LoVo (cell line): ENCODE measurements at places on chromosomes 3 and 15.

GRCh38 chr3:128274837-128275236 is 121.6 kb downstream of the EEFSEC start:
- DNase-seq: no peak

DNA sequence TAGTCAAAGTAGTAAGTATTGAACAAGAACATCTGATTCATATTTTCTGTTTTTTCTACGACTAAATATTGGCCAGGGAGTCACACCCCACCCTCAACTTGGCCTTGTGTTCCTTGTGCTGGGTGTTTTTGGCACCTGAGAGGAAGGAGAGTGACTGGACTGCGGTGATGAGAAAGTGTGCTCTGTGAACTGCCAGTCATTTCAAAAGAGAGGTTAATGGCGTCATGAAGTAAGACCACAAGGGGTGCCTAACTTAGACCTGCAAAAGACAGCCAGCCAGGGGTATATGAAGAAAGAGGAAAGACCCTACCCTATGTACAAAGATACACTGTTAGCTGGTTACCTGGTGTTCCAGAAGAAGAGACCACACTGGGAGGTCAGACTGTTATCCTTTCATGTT is 58.4 kb upstream of the COL8A1 start:
- DNase-seq: no peak

DNA sequence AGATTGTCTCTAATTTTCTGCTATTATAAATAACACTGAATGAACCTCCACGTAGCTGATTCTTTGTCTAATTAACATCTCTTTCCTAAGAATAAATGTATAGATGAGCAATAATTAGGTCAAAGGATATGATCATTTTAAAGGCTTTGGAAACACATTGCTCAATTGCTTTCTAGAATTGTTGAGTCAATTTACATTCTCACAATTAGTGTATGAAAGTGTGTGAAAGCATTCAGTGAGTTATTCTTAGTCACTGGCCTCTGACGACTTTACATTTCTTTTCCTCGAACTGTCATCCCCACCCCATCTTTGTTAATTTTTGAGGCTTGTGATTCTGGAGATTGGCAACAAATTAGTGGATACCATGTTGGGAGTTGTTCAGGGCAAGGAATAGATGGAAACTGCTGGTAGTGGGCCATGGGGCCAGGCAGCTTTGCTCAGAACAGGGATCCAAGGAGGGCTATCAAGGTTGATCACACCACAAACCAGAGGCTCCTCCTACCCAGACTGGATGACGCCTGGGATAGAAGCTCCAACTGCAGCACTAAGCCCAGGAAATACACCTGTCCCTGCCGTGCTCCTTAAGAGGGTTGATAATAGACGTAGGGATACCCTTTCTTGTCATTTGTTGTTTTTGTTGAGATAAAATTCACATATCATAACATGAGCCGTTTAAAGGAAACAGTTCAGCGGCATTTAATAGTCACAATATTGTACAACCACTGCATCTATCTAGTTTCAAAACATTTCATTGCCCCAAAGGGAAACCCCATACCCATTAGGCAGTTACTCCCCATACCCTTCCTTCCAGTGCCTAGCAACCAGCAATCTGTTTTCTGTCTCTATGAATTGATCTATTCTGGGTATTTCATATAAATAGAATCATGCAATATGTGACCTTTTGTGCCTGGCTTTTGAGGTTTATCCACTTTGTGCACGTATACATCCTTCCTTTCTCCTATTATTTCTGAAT is 27.9 kb downstream of the EIF1B start:
- no peak for DNase-seq

DNA sequence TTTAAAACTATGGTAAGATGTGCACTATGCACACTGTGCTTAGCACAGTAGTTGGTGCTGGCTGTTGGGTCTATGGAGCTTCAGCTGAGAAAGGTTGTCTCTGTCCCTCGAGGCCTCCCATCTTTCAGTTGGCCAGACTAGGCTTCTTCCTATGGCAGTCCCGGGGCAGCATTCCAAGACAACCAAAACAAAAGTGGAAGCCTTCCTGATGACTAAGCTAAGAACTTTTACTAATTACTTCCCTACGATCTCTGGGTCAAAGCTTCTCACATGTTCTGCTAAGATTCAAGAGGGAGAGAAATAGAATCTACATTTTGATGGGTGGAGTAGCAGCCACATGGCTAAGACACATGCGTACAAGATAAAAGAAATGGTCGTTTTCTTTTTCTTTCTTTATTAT is 342.8 kb downstream of the TUSC7 start:
- DNase-seq: no peak

DNA sequence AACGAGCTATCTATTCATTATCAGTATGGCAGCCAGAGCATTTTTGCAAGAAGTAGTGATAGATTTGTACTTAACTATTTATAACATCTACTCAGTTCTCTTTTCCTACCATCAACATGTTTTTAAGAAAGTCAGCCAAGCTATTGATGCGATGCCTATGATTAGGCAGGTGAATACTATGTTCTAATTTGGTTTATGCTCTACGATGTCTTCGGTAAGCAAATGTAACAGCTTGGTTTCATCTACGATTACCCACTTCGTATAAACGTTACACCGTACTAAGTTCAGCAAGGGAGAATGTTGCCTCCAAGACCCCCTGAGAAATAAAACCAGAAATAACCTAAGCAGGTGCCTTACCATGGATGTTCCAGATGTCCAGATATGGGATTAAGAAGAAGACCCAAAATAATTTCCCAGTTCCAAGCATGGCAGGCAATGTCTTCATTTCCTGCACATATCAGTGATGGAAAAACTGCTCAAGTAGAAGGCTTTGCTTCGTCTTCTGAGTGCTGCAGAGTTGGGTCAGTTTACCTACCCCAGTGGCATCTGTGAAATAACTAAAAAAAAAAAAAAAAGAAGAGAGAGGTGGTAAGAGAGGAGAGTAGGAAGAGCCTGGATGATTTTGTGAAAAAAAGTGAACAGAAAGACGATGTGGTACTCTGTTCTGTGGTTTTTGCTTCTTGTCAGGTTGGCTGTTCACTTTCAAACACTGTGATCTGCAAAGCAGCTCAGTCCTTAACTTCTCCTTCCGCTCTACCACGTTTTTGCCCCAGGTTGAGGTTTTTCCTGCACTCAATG is at the start of gene BTLA:
BTLA (minus strand) TSS at position 559 of the 798 bp plus-strand sequence; CDS start at position 445, 114 bp downstream.
- DNase-seq: no peak

GRCh38 chr3:72659596-72659995 is 188.6 kb downstream of the SHQ1 start:
- no peak for DNase-seq

DNA sequence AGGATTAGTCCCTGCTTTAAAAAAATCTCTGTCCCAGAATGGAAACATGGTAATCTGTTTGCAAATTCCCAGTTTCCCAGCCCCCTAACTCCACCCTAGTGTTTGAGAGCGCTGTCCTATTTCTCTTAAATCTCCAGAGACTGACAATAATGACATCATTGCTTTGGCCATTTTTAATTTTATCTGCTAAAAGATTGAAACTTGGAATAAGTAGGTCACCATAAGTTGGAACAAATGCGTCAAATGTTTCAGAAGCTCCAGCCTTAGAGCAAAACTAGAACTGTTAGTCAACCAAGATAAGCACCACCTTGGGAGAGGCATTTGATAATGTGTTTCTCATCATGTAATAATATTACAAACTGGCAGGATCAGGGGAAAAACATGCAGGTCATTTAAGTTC is 25.7 kb upstream of the MB21D2 start:
- DNase-seq: no peak

GRCh38 chr3:195007151-195007550 is 263.8 kb downstream of the XXYLT1 start:
- no peak for DNase-seq

DNA sequence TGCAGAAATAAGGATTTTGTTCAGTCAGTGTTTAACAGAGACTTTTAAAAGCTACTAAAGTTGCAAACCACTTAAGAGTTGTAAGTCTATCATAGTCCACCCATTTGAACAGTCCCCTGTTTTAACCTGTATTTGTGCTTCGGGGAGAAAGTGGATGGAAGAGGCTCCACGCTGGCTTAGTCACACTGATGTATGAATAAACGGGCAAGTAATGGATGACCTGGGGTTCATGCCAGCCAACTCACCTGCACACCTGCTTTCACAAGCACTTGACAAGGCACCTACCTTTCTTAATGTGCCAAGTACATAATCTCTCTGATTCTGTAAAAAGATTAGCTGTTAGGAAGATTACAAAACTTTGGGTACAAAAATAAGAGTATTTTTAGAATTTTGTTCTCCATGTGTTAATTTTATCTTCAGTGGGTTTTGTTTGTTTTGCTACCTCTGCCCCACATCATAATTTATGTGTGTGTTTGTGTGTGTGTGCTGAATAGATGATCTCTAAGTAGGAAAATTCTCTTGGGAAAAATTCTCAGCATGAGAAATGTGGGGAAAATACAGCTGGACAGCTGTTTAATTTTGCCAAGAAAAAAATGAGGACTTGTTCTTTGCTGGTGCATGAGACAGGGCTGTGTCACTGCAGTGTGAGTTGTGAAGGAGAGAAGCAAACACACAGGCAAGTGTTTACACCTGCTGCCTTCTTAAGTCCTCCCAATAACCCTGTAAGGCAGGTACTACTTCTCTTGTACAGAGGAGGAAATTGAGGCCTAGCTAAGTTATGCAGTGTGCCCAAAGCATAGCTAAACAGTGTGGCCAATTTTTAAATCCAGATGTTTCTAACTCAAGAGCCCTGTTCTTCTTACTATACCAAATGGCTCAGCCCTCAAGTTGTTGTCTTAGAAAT is 181.2 kb upstream of the IL12A start:
- DNase-seq: no peak

GRCh38 chr3:107493134-107493533 is 29.6 kb upstream of the BBX start:
- no peak for DNase-seq

DNA sequence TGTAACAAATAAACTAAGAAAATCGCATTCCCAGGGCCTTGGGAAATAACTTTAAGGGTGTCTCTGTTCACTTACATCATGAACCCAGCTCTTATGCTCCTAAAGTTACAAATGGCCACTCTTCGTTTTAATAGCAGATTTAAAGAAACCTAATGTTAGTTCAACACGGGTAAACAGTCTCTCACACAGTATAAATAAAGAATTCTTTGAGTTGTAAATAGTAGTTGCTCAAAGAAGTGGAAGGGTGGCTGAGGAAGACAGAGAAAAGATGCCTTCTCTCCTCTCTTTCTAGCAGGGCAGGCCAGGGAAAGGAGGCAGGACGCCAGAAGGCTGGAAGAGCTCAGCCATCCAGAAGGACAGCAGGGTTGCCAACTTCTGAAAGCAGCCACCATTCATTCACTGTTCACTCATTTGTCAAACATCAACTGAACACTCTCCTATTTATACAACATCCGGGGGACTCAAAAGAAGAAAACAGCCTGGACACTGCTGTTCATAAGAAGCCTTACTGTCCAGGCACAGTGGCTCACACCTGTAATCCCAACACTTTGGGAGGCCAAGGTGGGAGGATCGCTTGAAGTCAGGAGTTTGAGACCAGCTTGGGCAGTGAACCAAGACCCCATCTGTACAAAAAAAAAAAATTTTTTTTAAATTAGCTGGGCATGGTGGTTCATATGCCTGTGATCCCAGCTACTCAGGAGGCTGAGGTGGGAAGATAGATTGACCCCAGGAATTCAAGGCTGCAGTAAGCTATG is 47.3 kb downstream of the WWTR1 start:
- no peak for DNase-seq

DNA sequence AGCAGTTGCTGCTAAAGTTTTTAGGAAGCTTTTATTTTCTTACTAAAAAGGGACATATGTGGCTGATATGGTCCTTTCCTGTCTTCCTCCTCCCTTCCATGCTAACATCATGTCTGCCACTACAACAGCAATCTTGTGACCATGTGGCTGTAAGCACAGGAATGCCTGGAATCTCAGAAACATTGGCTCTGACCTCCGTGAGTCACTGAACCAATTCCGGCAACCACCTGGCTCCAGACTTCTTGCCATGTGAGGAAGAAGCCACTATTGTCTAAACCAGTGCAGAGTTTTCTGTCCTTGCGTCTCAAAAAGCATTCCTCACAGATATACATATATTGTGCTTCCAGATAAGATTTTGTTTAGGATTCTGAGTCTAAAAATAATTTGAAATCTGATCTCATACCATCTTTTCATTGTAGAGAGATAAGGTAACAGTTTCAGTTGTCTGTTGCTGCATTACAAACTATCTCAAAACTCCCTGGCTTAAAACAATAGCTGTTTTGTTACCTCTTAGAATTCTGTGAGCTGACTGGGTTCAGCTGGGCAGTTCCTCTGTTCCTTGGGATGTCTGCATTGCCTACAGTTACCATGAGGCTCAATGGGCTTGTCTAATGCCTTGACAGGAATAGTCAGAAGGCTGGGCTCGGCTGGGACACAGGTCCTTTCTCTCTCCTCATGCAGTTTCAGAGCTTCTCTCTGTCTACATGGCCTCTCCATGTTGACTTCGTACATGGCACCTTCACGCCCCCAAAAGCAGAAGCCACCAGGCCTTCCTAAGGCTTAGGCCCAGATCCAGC is 77.3 kb upstream of the MAGI1 start:
- DNase-seq: peak; percentile 39

DNA sequence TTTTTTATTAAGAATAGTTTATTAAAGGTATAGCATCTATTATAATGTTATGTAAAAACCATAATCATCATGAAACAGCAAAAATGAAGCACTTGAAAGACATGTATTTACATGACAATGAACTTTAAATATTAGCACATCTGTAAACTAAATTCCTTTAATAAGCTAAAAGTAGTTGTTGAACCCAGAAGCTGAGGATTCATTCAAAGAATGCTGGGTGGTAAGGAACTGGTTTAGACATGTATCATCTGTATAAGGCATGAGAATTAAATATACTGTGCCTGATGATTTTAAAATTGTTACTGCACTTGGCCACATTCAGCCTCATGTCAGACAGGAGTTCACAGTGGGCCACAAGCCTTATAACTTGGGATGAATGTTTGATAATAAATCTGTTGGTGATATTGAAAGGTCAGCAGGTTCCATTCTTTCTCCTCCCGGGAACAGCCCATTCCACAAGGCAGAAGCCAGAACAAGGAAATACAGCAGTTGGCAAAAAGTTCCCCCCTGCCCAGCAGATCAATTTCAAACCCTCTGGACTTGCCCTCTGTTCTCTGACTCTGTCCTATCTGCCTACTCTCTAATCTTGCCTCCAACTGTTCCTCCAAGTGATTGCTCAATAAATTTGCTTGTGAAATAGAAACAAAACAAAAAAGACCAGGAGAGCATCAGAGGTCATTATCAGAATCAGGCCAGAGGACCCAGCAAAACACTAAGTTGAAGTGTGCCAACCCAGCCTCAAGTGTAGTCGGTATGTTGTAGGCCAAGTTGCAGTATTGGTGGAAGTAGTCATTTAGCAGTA is 49.8 kb upstream of the TEX264 start:
- no peak for DNase-seq
